ENCODE measurements at places on chromosomes 1 and 21.

DNA sequence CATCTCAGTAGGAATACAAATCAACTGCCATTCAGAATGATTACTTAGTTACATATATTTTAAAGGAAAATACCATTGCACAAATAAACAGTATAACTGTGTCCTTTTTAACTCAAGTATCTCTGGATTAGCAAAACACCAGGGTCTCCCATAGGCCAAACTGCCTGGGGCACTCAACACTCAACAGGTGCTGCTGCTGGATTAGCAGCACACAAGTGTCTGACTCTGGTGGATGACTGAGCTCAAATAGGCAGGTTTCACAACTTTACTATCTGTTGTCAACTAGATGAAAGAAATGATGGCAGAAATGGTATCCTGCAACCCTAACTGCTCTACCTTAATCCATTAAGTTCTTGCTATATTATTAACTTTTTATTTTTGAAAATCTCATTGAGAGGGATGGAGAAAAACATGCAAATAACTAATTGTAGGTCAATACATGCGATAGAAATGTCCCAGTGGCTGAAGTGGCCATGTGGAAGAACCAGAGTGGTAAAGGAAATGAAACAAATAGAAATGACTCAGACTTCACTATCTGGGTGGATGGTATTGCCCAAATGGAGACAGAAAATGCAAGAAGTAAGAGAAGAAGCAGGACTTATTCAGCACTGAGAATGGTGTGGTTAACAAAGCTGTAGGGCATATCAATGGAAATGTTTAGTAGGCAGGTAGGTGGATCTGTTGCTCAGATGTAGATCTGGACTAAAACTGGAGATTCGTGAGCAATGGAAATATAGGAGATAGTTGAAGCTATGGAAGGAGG is 90.8 kb upstream of the CCDC190 start:
- no peak for DNase-seq

GRCh38 chr1:157958263-157958662 is 35.2 kb upstream of the KIRREL1 start:
- DNase-seq: no peak

GRCh38 chr1:77120950-77121349 is 98.3 kb downstream of the PIGK start:
- no peak for DNase-seq

DNA sequence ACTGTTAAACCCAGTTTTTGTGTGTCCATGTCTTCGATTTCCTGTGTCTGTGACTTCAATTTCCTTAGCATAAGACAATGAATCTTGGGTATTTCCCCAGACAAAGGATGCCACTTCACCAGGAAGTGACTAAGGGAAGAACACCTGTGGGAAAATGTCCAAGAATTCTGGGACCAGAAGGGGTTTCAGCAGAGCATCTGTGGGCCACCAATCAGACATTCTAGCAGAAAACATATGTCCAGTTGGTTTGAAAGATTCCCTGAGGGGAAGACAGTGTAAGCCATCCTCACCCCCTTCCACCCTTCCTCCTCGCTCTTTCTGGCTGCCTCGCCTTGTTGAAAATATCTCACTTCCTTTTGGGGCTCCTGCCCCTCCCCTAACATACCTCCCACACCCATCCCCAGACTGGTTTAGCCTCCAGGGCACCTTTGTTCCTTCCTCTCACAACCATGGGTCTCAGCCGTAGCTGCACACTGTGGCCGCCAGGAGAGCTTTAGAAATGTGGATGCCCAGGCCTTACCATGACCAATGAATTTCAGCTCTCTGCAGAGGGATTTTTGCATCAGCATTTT is 25.5 kb upstream of the IFNAR1 start:
- peak; percentile 56 for DNase-seq

GRCh38 chr1:62426237-62426636 is 10.6 kb upstream of the USP1 start:
- peak; percentile 31 for DNase-seq

DNA sequence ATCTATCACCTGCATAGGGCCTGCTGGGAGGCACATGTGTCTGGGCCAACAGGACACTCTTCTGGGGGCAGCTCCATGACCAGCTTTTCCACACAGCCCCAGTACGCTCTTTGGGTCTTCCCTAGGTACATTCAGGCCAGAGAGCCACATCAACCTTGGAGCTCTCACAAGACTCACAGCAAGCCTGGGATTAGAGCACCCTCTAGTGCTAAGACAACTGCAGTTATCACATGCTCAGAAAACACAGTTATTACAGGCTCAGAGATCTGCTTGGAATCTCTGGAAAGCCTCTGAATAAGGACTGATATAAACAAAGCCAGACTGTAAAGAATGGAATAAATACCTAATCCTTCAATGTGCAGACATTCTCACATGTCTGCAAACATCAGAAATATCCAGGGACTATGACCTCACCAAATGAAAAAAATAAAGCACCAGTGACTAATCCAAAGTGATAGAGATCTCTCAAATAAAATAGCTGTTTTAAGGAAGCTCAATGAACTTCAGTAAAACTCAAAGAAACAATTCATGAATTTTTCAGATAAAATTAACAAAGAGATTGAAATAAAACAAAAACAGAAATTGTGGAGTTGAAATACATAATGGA is 563.9 kb upstream of the NR5A2 start:
- DNase-seq: peak; percentile 49

GRCh38 chr21:24436236-24436635 is 1171.0 kb downstream of the MRPL39 start:
- DNase-seq: no peak

DNA sequence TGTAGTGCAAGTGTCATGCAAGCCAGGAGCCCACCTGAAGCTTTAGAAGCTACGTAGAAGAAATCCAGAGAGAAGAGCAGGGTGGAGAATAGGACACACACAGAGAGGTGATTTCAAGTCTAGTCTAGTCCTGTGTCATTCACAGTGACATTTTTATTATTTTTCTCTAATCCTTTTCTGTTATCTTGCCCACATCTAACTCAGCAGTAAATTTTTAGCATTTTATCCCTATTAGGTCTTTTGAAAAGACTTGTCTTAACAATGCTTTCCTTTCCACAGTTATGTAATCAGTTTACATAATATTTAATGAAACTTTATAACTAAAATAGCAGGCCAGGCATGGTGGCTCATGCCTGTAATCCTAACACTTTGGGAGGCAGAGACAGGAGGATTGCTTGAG is 198.6 kb downstream of the ADGRL2 start:
- DNase-seq: no peak

- peak; percentile 66 for DNase-seq
These were observed 2.0 kb upstream of the MARCKSL1 start for GRCh38 chr1:32337855-32338636.

GRCh38 chr1:18798946-18799345 is 60.5 kb downstream of the TAS1R2 start:
- DNase-seq: no peak

DNA sequence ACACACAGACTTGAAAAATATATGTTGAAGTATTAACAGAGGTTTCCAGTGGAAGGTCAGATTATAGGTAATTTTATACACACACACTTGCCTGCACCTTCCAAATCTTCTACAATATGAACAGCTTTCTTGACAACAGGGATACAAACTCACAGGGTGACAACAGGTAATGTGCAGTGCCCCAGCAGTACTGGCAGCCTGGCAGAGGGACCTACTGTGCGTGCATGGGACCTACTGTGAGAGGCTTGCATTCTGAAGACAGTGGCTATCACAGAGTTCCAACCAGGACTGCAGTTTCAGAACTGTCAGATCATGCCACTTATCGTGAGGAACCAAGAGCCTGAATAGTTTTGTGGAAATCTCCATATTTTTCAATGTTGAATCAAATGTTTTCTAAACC is 3.8 kb downstream of the SCYL3 start:
- no peak for DNase-seq

GRCh38 chr1:204223129-204223860 is 9.5 kb upstream of the GOLT1A start:
- no peak for DNase-seq

GRCh38 chr1:38308780-38309179 is 262.2 kb upstream of the POU3F1 start:
- DNase-seq: no peak

- DNase-seq: no peak
These were observed 537.5 kb downstream of the KIF26B start for GRCh38 chr1:245692318-245692717.

DNA sequence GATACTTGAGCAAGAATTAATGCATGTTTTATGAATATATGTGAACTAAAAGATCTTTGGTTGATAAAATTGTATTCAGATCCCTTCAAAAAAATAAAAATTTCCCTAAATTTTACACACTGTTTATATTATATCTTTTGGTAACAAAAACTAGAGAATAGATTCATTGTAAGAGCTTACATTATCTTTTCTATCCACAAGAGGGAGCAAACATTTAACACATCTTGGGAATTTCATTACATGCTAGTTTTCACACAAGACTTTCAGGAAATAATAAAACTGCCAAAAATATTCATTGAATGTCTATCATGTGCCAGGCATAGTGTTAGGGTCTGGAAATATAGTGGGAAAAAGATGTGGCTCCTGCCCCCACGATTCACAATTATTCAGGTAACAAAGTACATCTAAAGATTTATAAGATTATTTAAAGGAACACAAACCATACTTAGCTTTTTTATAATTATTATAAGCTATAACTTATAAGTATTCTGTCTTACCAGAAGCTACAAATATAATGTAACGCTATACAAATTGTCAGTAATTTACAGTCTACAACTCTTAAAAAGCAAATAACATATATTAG is 30.6 kb downstream of the FAF1 start:
- peak; percentile 65 for DNase-seq

DNA sequence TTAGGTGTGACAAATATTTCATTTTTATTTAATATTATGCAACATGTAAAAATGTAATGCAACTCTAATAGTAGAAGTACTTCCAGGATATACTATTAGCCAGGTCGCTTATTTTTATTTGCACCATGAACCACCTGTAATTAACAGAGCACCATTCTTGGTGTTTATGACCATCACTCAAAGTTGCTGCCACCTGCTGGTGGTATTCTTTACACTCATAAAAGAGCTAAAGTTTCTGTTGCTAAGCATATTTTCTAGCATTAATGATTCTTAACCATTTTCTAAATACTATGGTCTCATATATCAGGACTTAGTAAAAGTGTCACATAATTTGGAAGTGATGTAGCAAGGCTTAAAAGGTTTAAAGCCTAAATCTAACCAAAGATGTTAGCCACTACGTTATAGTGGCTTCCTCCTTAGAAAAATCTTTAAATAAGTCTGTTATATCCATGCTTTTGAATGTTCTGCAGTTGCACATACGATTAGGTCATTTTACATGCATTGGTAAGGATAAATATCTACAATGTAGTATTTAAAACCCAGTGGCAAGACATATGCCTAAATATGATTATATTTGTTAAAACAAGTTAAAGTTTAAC is 244.5 kb downstream of the NEGR1 start:
- DNase-seq: peak; percentile 21

- DNase-seq: no peak
These were observed 67.0 kb upstream of the KLHDC7A start for GRCh38 chr1:18413541-18414305.

GRCh38 chr1:108962681-108963051 is 618 bp downstream of the CLCC1 start:
- DNase-seq: no peak

DNA sequence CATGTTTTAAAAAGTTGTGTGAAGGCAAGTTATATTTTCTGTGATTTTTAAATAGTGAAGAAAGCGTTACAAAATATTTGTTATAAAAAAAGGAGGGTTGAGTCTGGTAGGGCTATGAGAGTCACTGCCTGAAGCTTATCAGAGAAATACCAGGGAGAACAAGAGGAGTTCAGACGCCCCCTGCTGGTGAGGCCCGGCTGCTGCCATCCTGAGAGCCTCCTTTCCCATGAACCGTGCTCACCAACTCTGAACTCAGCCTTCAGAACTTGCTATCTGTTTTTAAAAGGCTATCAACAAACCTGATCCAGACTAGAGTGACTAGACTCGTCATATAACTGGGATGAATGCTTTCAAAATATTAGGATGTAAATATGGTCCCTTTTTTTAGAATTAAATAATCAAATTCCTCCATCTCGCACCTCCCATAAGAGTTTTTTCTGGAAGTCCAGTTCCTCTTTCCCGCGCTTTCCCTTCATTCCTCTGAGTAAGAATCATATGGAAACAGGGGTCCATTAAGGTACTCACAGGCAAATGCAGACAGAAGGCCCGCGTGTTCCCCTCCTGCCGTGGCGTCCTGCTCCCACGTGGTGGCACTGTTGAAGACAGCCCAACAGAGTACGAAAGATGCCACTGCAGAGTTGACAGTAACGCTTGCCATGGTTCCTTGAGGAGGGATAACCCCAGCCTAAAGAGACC is 26.2 kb upstream of the SPATA6 start:
- peak; percentile 36 for DNase-seq

DNA sequence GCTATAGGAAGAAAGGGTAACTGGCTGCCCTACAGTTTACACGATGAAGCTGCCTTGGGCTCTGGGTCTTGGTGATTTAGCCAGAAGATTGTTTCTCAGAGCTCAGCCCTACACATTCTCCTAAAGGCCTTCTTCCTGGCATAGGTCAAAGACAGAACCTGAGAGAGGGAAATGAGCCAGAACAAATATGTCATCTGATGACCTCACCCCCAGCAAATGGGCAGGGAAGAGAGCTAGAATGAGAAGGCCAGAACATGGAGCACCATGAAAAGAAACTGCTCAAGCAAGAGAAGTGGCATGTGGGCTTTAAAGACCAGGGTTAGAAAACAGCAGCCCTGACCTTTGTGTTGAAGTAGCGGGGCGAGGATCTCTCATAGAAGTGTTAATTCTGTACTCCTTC is 5.5 kb upstream of the ILDR2 start:
- no peak for DNase-seq

GRCh38 chr1:159884296-159884695 is 15.7 kb downstream of the CFAP45 start:
- DNase-seq: no peak

- DNase-seq: peak; percentile 48
These were observed 93.5 kb downstream of the SIK1 start for GRCh38 chr21:43333298-43334062.

GRCh38 chr1:6123083-6123482 is 57.0 kb downstream of the CHD5 start:
- peak; percentile 66 for DNase-seq

- DNase-seq: no peak
These were observed 31.7 kb downstream of the ADAMTS1 start for GRCh38 chr21:26813426-26813998.

DNA sequence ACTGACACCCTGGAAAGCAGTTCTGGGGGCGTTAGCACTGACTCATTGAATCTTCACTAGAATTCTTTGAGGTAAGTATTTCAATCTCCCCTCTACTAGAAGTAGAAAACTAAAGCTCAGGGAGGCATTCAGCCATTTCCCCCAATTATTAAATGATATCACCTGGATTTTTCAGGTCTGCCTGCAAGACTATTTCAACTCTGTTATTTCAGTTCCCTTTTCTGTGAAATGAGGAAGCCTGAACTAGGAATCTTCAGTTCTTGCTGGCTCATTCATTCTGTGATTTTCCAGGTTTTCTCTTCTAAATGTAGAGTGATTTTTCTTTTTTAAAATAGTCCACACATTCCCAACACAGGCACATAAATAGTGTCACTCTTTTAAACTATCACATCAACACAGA is 337.0 kb upstream of the NR5A2 start:
- peak; percentile 15 for DNase-seq

DNA sequence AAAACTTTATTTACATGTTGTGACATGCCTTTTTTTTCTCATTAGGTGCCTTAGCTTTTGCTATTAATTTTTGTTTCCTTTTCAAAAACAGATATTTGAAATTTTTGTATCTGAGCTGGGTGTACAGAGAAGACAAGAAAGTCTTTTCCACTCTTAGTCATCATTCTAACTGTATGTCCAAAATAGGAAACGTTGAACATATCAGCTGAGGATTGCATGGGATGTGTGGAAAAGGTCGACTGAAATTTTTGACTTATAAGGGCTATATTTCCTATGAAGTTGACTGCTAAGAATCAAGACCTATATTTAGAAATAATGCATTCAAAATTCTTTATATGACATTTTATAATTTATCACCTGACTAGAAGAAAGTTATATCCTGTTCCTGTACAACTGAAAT is 270.0 kb upstream of the ZRANB2 start:
- no peak for DNase-seq

All from inflammatory macrophage treated with lipopolysaccharide for 1 hour (primary cell).